ENCODE measurements at places on chromosomes 12 and 14. TPM values are rescaled to one million over a fixed set of nuclear protein-coding genes. Genes with fewer than 3 reads are reported as not detected.
A peak's percentile ranks its signal among the peaks of the same experiment; 100 is the strongest.

RAD51AP1 gene
- polyA plus RNA-seq: 16.0 TPM

SMCO2 gene
- polyA plus RNA-seq: 0.25 TPM

PRH2 gene
- 0.55 TPM for polyA plus RNA-seq

ERP27 gene
- polyA plus RNA-seq: 33.3 TPM

HOXC12 gene
- not detected for polyA plus RNA-seq

RPS6KL1 gene
- polyA plus RNA-seq: 5.4 TPM

SLCO1C1 gene
- polyA plus RNA-seq: 5.7 TPM

ITGA7 gene
- polyA plus RNA-seq: 29.6 TPM

VDR gene
- 11.3 TPM for polyA plus RNA-seq

P2RX7 gene
- polyA plus RNA-seq: 1.3 TPM

DNA sequence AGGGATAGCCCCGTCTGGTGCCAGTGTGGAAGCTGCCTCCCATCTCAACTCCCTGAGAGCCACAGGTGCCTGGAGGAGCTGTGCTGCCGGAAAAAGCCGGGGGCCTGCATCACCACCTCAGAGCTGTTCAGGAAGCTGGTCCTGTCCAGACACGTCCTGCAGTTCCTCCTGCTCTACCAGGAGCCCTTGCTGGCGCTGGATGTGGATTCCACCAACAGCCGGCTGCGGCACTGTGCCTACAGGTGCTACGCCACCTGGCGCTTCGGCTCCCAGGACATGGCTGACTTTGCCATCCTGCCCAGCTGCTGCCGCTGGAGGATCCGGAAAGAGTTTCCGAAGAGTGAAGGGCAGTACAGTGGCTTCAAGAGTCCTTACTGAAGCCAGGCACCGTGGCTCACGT, 25.5 kb upstream of the P2RX4 start:
- DNase-seq: no peak

DNA sequence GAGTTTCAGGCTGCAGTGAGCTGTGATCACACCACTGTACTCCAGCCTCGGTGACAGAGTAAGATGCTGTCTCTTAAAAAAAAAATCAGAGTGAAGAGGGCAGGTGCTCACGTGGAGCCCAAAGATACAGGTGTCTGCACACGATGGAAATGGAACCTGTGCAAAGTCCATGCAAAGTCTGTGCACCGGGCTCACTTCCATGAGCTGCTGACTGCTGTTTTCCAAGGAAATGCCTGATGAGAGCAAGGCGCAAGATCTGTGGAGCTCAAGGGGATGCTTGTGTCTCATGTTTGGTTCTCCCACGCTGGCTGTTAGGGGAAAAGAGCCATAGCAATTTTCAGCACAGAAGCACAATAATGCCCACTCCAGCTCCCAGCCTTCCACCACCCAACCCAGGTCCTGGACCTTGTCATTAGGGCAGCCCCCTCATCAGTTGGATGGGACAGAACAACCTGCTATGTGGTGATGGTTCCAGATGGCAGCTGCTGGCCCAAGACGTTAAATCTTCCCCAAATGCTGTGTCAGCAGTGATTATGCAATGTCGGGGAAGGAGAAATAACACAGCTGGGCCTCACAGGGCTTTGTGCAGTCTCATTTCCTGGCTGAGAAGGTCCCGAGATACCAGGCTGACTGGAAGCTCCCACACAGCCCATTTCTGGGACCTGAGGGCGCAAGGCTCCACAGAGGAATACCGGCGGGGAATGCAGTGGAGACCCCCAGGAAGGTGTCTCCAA, 27.9 kb upstream of the DICER1 start:
- peak; percentile 49 for DNase-seq

DNA sequence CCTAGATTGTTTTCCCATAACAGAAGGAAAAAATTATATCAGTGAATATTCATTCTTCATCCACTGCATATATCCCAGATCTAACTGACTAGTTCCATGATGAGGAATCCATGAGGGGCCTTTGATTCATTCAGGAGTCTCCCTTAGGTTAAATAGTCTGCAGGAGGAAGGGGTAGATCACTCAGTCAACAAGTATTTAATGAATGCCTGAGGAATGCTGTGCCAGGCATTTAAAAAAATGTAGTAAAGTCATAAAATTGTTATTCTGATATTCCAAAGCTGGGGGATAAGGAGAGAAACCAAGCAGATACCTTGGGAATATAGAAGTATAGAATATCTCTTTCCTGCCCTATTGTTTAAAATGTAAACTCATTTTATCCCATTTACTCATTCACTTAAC, 216.2 kb upstream of the CAND1 start:
- no peak for DNase-seq

- DNase-seq: no peak
Measured at GRCh38 chr12:49541911-49542505, 3.2 kb downstream of the KCNH3 start.

DNA sequence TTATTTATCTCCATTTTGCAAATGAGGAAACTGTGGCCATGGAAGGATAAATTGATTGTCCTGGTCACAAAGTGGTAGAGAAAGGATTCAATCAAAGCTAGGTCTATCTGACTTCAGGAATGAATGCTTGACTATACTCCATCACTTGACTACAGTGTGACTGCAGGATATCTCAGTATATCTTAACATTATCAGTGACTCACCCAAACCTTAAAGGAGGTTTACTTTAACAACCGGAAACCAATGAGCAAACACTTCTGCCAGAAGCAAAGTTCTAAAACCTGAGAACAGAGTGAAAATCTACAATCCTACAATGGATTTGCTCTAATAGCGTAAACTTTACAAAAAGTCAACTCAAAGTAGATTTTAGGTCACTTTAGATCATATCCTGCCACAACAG, 277.0 kb downstream of the CEP128 start:
- peak; percentile 3 for DNase-seq

DNA sequence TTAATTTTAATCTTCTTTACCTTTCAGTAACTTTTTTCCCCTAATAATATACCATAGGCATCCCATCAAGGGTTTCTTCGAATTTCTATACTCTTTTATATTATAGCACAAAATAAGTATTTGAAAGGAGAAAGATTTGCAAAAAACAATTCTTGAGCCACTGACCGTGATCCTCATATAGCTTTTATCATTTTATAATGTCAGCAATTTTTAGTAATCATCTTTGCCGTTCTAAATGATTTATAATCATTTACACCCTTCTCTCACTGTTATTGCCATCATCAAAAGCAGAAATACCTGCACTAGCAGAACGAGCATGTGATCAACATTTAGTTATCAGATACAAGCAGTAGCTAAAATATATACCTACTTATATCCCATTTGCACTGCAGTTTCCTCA, 16.9 kb downstream of the PTPRQ start:
- no peak for DNase-seq

GRCh38 chr14:75081660-75082229, 12.3 kb downstream of the ZC2HC1C start:
- no peak for DNase-seq

DNA sequence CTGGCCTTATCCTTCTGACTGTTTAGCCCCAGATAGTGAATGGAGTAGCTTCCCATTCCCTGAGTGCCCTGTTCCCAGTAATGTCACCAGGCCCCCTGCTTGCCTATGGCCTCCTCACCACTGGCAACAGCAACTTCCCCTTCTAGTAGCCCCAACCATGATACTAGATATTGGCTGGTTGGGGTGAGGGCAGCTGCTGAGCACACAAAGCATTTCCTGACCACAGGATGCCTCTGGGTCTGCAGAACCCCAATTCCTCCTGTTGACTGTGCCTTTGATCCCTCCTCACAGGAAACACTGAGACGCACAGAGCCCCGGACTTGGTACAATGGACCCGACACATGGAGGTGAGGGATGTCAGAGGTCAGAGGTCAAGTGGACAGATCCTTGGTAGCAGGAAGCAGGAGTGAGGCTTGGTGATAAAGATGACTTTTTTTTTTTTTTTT, 597 bp downstream of the SOAT2 start:
- DNase-seq: peak; percentile 55

DNA sequence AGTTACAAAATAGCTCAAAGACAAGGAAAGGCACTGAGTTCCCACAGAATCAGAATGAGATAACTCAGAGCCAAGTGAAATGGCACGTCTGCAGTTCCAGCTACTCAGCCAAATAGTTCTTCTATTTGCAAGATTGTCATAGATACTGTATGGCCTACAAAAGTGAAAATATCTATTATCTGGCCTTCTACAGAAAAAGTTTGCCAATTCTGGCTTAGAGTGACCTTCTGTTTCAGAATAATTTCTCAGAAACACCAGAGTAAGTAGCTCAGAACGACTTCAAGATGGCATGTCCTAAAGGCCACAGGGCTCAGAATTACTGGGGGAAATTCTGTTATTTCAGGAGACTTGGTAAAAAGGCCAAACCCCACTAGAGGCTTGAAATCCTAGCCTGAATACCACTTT, 10.7 kb upstream of the RTRAF start:
- no peak for DNase-seq

GRCh38 chr12:22689876-22690275, 64.9 kb downstream of the ETNK1 start:
- no peak for DNase-seq

GRCh38 chr12:131075611-131076010, 121.9 kb downstream of the ADGRD1 start:
- no peak for DNase-seq

- no peak for DNase-seq
Measured at GRCh38 chr12:111440152-111440551, 34.4 kb downstream of the SH2B3 start.

DNA sequence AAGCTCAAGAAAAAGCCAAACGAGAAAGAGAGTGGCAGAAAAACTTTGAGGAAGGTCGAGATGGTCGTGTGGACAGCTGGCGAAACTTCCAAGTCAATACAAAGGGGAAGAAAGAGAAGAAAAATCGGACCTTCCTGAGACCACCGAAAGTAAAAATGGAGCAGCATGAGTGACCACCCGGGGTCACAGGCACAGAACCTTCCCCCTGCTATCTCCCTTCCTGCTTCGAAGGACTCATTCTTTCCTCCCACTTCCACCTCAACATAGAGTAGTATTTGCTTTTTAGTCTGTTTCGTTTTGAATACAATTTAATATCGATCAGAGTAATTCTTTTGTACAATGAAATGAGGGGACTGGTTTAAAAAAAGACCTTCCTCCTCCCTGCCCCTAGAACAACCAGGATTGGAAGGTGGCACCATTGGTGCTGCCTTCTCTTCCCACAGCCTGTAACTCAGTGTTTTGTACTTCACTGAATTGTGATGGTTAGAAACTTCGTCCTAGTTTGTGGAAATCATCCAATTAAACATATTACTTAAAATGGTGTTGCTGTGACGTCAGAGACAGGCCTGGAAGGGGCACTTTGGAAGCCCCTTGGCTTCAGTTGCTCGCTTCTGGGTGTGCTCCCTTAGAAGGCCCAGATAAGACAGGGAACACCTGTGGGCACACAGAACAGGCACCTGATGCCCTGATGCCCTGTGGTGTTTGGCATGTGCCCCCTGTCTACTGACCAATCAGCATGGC, 26.1 kb upstream of the NFKBIA start:
- no peak for DNase-seq

DNA sequence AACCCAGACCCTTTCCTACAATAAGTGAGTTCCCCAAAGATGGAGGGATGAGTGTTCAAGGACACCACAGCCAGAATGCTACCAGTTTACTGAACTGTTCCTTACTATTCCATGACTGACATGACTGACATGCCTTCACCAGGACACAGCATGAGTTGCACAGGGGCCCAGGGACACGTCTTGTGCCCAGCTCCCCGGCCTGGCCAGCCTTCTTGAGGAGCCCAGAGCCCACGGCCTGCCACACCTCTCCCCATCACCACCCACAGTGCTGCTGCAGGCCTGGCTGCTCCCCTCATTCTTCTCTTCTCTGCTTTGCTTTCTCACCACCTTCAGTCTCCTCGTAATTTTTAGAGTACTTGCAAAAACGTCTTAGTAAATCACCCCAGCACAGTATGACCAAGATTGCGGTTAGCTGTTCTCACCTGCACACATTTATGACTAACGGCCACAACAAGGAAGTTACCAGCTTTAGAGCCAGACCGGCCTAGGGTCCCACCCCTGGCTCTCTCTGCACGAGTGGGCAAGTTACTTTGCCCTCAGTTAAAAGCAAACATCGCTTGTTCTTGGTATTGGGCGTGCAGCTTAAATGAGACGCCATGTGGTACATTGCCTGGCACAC, 18.5 kb downstream of the PPP2R5E start:
- peak; percentile 42 for DNase-seq

DNA sequence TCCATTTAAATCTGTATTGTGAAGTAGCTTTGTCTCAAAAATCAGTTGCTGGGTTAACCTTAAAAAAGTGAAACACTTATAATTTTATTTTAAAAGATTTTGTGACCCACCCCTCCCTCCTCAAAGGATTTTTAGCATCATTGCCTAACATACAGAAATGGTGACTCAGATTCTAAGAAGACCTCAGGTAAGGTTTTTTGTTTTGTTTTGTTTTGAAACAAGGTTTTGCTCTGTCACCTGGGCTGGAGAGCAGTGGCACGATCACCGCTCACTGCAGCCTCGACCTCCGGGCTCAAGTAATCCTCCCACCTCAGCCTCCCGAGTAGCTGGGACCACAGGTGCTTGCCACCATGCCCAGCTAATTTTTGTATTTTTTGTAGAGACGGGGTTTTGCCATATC, 74.2 kb downstream of the GNS start:
- DNase-seq: no peak

DNA sequence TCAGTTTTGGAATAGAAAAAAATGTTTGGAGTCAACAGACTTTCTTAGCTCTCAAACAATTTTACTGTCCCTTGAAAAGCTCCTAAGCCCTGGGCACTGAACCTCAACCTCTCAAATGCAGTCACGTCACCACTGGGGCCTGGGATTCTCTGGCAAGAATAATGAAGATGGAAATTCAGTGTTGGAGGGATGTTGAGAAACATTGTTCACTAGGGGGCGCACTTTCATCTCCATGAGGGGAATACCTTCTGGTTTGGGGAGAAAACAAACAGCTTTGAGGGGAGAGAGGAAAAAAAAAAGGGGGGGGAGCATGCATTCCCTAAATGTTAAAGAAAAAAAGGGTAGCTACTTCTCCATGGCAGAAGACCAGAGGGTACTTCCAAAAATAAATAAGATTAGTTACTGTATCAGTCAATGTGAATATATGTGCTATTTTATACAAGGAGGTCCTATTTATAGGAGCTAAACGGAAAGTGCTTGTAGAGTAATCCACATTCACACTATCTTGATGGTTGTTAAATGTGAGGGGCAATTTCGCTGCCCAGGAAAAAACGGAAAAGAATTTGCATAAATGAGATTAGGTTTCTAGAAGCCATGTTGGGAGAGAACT, 5.8 kb upstream of the TBPL2 start:
- DNase-seq: peak; percentile 52

- no peak for DNase-seq
Measured at GRCh38 chr12:16603916-16604575, 1.9 kb downstream of the LMO3 start.
